NCI-H82 (cell line): ENCODE measurements at places on chromosomes 11 and 22.

GRCh38 chr22:27386186-27386585 lies 415.4 kb downstream of the MN1 start:
- peak; percentile 3 for DNase-seq

- peak; percentile 29 for DNase-seq
These were observed 30.7 kb downstream of the SLC22A25 start for GRCh38 chr11:63212742-63213141.

GRCh38 chr11:96306933-96307775 lies 35.8 kb downstream of the MAML2 start:
- DNase-seq: peak; percentile 61

- DNase-seq: no peak
These were observed 147.7 kb downstream of the CACNA1I start for GRCh38 chr22:39718206-39718605.
